ENCODE measurements at places on chromosomes 7 and 10.

GRCh38 chr10:95531058-95531809 lies 29.9 kb downstream of the SORBS1 start:
- no peak for DNase-seq

DNA sequence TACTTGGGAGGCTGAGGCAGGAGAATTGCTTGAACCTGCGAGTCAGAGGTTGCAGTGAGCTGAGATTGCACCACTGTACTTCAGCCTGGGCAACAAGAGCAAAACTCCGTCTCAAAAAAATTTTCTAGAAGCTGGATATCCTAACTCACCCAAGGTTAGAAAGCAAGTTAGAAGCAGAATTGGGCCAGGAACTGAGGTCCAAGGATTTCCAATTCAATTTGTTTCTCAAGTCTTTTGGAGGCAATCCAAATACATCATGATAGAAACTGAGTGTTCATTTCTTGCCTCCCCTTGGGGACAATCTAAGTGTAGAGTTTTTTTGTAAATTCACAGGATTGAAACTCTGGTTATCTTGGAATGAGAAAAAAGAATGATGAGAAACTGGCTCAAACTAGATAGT lies 45.5 kb downstream of the LAMB1 start:
- no peak for DNase-seq

DNA sequence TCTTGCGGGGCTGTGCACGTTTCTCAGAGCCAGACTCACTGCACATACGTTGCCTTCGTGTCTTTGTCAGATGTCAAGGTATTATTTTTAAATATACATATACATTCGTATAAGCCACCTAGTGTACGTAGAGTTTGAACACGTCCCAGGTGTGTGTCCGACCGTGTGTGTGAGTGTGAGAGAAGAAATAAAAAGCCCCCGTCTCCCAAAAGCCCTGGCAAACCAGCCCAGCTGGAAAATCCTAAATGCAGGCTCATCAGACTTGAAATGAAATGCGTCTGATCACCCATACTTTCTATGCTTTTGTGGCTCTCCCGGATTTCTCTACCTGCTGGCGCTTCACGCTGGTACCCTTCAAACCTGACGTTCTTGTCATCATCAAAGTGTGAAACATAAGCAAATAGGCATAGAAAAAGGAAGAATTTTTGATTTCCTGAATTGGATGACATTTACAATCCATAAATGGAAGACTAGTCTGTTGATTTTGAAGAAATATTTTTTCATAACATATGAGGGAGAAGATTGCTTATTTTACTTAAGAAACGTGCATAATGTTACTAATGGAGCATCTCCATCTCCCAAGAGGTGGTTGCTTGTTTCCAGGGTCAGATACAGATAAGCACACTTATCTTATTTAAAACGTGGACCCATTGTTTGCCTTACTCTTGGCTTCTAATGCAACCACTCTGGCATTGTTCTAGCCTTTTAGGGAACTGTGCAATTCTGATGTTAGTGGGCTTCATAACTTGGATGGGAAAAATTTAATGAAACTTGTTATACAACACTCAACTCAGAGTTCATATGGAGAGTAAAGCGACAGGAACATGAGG lies 971 bp downstream of the PRKG1 start:
- DNase-seq: no peak

GRCh38 chr7:122637784-122638183 lies 61.1 kb downstream of the RNF133 start:
- DNase-seq: no peak

DNA sequence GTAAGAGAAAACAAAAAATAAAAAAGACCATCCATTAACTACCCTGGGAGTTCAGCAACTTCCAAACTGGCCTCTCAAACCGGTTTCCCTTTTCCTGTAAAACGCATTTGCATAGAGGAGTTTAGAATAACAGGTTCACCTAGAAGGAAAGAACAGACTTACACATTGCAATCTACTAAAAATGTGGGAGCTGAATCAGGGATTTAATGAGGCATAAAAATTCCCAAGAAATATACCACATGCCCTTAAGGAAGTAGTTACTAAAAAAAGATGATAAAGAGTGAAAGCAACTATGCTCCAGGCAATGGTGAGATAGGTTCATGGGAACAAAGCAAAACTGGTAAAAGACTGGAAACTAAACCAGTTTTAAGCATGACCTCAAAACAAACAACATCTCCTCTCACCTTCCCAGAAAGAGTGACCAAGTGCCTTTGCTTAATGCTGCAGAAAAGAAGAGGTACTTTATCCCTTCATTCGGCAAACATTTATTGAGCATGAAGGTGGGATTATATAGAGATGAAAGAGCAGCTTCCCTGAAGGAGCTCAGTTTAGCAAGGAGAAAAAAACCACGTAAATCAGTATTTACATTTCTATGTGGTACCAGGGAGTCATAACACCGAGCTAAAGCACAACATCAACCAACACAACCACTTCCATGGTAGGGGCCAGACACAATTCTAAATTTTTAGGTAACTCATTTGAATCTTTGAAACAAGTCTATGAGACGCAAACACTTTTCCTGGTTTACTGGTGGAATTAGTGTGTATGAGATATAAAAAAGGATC lies 152.8 kb downstream of the SGMS1 start:
- no peak for DNase-seq

GRCh38 chr10:12787297-12787696 lies 214.2 kb downstream of the CCDC3 start:
- no peak for DNase-seq

DNA sequence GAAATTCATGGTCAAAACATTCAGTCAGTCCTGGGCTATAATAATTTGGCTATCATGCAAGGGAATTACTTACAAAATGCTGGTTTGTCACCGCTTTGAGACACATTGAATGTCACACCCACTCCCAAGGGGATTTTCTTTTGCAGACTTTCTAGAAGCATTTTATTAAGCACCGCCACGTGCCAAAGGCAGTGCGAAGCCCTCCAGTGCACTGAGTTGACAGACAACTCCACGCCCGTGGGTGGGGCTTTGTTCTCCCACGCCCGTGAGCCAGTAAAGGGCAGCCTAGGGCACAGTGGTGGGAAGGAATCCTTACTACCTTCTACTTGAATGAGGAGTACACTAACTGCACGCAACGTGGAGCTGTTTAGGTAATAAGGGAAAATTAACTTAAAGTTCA lies 515.8 kb downstream of the KCNMA1 start:
- DNase-seq: no peak

GRCh38 chr7:99478464-99479440 lies 6.1 kb downstream of the ZNF789 start:
- no peak for DNase-seq

GRCh38 chr7:70726951-70727378 lies 405.0 kb upstream of the GALNT17 start:
- DNase-seq: no peak

- no peak for DNase-seq
These were observed 46.8 kb downstream of the TBXAS1 start for GRCh38 chr7:139875821-139876241.

DNA sequence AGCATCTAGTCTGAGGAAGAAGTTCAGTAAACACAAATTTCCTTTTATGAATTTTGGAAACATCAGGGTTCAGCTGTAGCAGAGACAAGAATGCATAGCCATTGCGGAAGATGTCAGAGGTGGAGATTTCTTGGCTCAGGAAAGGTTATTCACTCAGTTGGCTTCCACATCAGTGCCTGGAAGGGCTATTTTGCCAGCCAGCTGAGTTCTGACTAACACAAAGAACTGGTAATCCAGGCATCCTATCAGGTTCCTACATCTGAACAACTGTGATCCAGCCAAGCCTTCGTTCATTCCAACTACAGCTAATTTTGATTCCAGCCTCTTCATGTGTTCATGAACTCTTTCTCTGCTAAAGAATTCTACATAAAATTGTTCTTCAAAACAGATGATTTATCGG lies 965.6 kb downstream of the XPNPEP1 start:
- DNase-seq: no peak

- DNase-seq: peak; percentile 48
These were observed 147.9 kb downstream of the CPEB3 start for GRCh38 chr10:92142949-92143348.

- no peak for DNase-seq
These were observed 140.5 kb downstream of the PRKAG2 start for GRCh38 chr7:151736403-151736909.

DNA sequence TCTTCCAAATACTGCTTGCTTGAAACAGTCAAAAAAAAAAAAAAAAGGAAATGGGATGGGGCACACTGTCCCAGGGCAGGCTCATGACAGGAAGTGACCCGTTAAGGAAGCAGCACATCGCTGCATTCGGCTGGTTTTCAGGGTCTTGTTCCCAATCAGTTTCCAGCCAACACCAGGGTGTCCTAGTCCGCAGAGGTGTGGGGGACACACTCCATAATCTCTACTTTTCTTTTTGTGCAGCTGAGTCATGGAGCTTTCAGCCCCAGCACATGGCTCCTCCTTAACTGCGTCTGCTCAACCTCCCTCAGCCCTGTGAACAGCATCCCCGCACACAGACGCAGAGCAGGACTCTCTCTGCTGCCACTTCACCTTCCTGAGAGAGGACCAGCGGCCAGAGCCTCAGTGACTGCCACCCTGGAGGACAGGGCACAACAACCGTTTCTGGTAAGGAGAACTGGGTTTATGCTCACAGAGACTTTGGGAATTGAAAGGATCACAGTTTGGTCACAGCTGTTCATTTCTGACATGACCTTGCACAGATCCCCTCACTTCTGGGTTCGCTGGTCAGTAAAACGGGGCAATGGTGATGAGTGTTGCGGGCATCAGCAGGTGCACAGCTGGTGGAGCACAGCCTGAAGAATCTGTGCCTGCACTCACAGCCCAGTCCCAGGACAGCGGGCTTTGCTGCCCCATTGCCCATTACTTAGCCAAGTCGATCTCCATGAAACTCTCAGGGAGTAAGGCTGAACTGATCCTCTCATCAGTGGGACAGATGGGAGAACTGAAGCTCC lies at the start of gene GIMAP5:
TSS of gene GIMAP5 (plus strand) at position 154 of the 791 bp plus-strand sequence. CDS start 3,467 bp downstream, outside the sequence.
- DNase-seq: no peak

DNA sequence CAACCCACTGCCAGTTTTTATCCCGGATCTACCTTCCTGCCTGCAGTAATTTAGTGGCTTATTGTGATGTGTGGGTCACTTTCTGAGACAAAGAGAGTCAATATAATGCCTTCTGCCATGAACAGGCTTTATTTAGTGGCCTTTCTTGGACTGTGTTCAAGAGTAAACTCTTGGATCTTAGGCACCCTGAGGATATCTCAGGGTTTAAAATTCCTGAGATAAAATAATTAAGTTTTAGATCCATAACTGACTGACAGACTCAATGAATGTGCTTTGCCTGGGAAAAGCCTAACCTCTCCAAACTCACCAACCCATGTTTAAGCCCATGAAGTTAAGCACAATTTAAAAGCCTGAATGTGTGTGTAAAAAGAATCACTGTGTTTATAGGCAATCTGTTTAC lies 564.3 kb downstream of the LRMDA start:
- no peak for DNase-seq

DNA sequence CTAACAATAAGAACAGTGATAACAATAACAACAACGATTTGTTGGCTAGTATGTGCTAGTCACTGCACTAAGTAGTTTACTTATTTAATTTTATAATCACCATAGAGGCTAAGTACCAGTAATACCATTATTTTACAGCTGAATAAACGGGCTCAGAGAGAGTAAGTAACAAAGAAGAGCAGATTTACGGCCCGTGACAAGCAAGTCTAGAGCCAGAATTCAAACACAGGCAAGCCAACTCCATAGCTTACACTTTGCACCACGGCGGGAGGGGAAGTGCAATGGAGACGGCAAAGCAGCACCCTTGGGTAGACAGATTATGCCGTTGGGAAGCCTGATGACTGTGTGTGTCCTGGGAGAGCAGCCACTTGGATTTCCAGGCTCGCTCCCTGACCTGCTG lies 1.2 kb upstream of the OR6V1 start:
- no peak for DNase-seq

DNA sequence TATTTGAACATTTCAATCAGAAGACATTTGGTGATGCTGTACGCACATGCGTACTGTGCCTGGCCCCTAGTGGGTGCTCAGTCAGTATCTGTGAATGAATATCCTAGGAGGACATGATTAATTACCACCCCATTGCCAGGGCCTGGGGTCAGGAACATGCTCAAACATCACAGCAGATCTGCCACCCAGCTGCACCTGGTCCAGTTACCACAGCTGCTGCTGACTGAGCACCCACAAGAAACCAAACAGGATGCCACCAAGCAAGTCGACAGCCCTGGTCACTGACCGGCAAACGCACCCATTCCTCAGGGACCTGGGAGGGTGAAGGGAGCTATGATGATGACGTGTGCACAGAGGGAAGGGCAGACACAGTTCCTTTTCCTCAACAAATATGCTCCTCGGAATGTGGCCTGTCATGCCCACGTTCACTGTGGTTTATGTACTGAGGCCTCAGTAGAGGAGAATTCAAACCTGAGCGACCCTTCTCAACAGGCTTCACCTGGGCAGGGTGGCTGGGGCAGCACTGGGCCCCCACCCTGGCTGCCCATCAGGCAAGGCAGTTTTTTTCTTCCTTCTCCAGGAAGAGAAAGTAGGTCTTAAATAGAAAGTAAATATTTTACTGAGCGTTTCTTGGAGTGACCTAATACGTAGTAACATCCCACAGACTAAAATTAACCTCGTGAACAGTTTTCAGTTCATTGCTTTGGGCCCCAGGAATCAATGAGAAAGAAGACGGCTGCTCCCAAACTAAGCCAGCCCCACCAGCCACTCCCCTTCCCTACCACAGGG lies 13.4 kb downstream of the CTBP2 start:
- peak; percentile 42 for DNase-seq

GRCh38 chr10:26225322-26225721 lies 8.7 kb downstream of the GAD2 start:
- DNase-seq: no peak

DNA sequence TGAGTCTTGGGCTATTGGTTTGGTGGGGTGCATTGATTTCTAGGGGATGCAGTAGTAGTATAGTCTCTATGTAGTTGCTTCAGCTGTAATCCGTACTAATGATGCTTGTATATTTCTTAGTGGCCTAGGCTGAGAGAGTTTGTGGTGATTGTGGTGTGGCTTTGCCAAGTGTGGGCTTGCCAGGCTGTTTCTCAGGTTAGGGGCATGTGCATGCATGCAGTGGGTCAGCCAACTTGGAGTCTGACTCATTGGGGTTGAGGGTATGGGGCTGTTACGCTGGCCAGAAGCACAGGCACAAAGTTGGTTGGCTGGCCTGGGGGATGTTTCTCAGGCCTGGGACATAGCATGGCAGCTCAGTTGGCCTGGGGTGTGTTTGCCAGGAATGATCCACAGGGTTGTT lies 25.7 kb upstream of the PLA2G12B start:
- DNase-seq: no peak

DNA sequence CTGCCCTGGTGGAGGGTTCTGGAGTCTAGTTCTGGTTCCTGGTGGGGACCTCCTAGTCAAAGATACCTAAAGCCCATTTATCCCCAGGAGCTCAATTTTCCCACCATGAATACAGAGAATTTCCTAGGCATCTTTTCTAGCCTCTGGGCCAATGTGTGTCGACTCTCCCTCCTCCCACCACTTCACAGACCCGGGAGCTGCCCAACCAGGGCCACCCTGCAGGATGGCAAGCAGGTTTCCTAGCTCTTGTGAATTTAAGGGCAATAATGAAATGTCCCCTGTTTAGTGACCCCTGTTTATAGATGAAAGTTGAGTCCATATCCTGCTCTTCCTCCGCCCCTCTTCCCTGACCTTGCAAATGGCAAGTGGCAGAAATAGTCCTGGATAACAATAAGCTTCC lies 9.4 kb downstream of the DLX5 start:
- no peak for DNase-seq

All from naive B cell (primary cell).